Breast epithelium (tissue), 4 donors: ENCODE measurements at places on chromosomes 3 and 15. TPM values are rescaled to one million over a fixed set of nuclear protein-coding genes. Genes with fewer than 3 reads are reported as not detected.

Gene IGDCC3
- total RNA-seq, result 0.33 TPM

Gene SNURF
- 12.1 TPM for total RNA-seq

Gene DNAJC19
- total RNA-seq, result 44.5 TPM

Gene PYGO1
- 5.9 TPM for total RNA-seq

Gene HTR3E
- total RNA-seq, result not detected

Gene FANCD2
- total RNA-seq, result 12.9 TPM

Gene SKOR1
- total RNA-seq, result 0.98 TPM

- no peaks in the 10 kb centered on the region for H3K36me3 ChIP-seq
- no peak overlapping the region for H3K4me3 ChIP-seq
- H3K27me3 ChIP-seq, result no peaks in the 10 kb centered on the region
- DNase-seq, result no peak
- H3K27ac ChIP-seq, result peak overlapping the region; percentile 77
- no peaks in the 10 kb centered on the region for H3K4me1 ChIP-seq
Measured at GRCh38 chr3:58607816-58608215, 30.6 kb upstream of the FAM107A start.

GRCh38 chr15:29070471-29071231 lies 184.9 kb downstream of the APBA2 start:
- DNase-seq, result no peak
- H3K4me1 ChIP-seq, result no peaks in the 10 kb centered on the region
- no peak overlapping the region for H3K4me3 ChIP-seq
- no peaks in the 10 kb centered on the region for H3K36me3 ChIP-seq

DNA sequence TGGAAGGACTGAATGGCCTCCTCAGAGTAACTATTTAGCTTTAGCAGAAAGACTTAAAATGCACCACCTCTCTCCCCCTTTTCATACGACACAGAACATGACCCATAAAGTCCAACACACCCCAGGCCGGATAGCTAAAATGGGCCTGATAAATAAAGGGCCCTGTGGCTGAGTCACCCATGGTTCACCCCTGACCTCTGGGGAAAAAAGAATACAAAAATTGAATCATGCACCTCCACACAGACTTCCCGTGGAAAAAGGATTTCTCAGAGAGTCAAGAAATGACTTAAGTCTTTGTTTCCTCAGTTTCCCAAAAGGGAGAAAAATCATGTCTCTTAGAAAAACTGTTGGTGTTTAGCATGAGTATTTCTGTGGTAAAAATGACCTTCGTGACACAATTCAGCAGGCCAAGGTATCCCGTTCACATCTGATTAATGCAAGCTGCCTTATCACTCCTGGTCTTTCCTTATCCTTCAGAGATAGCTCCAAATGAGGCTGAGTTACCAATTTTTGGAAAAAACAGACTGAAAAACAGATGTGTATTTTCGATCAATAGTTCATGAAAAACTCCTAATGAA lies 34.0 kb upstream of the ARHGEF3 start:
- no peak overlapping the region for H3K27ac ChIP-seq
- H3K36me3 ChIP-seq, result no peaks in the 10 kb centered on the region
- H3K4me3 ChIP-seq, result no peak overlapping the region
- DNase-seq, result no peak
- H3K4me1 ChIP-seq, result no peaks in the 10 kb centered on the region
- H3K27me3 ChIP-seq, result no peaks in the 10 kb centered on the region

DNA sequence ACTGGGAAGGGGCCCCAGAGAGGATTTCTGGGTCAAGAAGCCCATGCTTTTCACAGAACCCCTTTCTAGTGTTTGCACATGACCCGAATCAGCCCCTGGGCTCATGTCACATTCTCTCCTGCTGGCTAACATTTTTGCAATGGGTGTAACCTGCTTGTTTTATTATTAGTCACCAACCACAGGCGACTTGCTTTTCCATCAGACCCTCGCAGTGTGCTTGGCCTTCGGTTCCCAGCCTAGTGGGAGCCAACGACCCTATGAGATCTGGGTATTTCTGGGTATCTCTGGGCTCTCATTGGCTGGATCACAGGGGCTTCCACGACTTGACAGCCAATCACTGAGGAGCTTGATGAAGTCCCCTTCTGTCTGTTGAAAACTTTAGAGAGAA lies 11.0 kb upstream of the FBLN2 start:
- H3K36me3 ChIP-seq, result no peaks in the 10 kb centered on the region
- no peaks in the 10 kb centered on the region for H3K4me1 ChIP-seq
- H3K27ac ChIP-seq, result no peak overlapping the region
- no peak for DNase-seq

GRCh38 chr3:126179825-126180476 lies 435 bp downstream of the ALDH1L1 start:
- H3K36me3 ChIP-seq, result no peaks in the 10 kb centered on the region
- peak overlapping the region; percentile 57 for H3K4me3 ChIP-seq
- H3K27me3 ChIP-seq, result no peaks in the 10 kb centered on the region
- DNase-seq, result peak; percentile 38

GRCh38 chr15:46178138-46178537 lies 543.3 kb downstream of the SQOR start:
- no peak overlapping the region for H3K4me3 ChIP-seq
- no peak overlapping the region for H3K27ac ChIP-seq
- H3K27me3 ChIP-seq, result no peaks in the 10 kb centered on the region
- no peaks in the 10 kb centered on the region for H3K4me1 ChIP-seq
- no peak for DNase-seq
- H3K36me3 ChIP-seq, result no peaks in the 10 kb centered on the region

- DNase-seq, result no peak
- H3K4me1 ChIP-seq, result no peaks in the 10 kb centered on the region
- no peak overlapping the region for H3K4me3 ChIP-seq
- no peaks in the 10 kb centered on the region for H3K36me3 ChIP-seq
- no peak overlapping the region for H3K27ac ChIP-seq
Measured at GRCh38 chr3:111577798-111578685, 17.1 kb downstream of the ZBED2 start.

DNA sequence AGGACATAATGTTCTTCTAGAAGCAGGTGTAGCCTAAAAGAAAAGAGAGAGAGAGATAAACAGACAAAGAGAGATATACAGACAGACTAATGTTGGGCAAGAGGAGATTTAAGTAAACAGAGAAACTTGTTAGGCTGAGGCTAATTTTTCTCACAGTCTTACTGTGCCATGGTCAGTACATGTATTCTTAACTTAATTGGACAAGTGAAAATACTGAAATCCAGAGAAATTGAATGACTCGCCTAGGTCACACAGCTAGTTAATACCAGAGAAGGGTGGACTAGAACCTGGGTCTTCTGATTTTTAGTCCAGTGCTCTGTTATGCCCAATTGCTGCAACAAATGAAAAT lies 6.7 kb upstream of the ZNF609 start:
- H3K4me3 ChIP-seq, result no peak overlapping the region
- no peaks in the 10 kb centered on the region for H3K36me3 ChIP-seq
- no peaks in the 10 kb centered on the region for H3K4me1 ChIP-seq
- H3K27me3 ChIP-seq, result no peaks in the 10 kb centered on the region
- H3K27ac ChIP-seq, result no peak overlapping the region
- DNase-seq, result no peak

- no peak for DNase-seq
- no peak overlapping the region for H3K4me3 ChIP-seq
- no peaks in the 10 kb centered on the region for H3K4me1 ChIP-seq
- no peak overlapping the region for H3K27ac ChIP-seq
- no peaks in the 10 kb centered on the region for H3K36me3 ChIP-seq
Measured at GRCh38 chr3:45864760-45865519, 21.4 kb upstream of the CCR9 start.

GRCh38 chr15:71889385-71889784 lies 79.0 kb downstream of the NR2E3 start:
- no peaks in the 10 kb centered on the region for H3K4me1 ChIP-seq
- no peak overlapping the region for H3K4me3 ChIP-seq
- H3K36me3 ChIP-seq, result no peaks in the 10 kb centered on the region
- no peak for DNase-seq
- no peaks in the 10 kb centered on the region for H3K27me3 ChIP-seq

GRCh38 chr3:50564321-50564720 lies 3.2 kb downstream of the C3orf18 start:
- no peaks in the 10 kb centered on the region for H3K36me3 ChIP-seq
- no peak overlapping the region for H3K27ac ChIP-seq
- no peak overlapping the region for H3K4me3 ChIP-seq
- H3K4me1 ChIP-seq, result no peaks in the 10 kb centered on the region

- no peak overlapping the region for H3K27ac ChIP-seq
- no peak overlapping the region for H3K4me3 ChIP-seq
- no peaks in the 10 kb centered on the region for H3K4me1 ChIP-seq
- H3K27me3 ChIP-seq, result no peaks in the 10 kb centered on the region
Measured at GRCh38 chr15:36863570-36863969, 236.8 kb downstream of the MEIS2 start.

- H3K27me3 ChIP-seq, result no peaks in the 10 kb centered on the region
- H3K4me1 ChIP-seq, result no peaks in the 10 kb centered on the region
- no peak overlapping the region for H3K4me3 ChIP-seq
Measured at GRCh38 chr15:38195191-38195901, 57.3 kb upstream of the SPRED1 start.

DNA sequence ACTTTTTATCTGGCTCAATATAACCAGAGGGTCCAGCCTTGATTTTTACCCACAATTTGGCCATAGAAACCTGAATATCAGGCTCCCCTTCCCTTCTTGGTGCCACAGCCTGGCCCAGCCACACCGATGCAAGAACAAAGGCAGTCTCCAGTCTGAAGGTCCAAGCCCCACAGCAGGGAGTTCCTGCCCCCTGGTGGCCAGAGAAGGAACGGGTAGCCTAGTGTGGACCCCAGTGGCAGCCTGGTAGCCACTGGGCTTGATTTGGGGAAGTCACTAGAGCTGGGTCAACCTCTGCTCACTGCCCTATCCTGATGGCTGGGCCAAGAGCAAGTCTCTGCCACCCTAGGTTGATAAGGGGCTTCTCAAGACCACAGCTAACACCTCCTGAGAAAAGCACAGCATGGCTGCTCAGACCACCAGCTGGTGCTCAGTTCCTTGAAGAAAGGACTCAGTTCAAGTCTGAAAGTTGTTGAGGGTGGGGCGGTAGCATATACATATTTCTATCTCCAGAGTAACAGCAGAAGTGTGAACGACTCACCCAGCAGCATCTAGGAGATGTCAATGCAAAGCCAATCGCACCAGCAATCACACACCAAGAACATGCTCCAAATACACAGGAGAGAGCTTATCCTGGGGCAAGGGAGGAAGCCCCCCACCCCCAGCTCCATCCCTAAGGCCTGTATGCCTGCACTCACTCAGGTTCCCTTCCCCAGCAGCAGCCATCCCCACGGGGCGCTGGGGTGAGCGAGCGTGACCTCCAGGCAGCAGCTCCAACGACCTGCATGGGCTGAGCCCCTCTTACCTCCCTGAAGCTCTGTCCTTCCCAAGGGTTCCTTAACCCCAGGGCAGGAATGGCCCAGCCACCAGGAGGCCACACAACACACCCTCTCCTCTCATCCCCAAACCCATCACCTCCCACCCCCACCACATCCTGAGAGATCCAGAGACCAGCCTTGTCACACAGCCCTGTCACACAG lies 7.6 kb downstream of the PFKFB4 start:
- H3K27ac ChIP-seq, result no peak overlapping the region
- no peaks in the 10 kb centered on the region for H3K27me3 ChIP-seq
- H3K4me3 ChIP-seq, result no peak overlapping the region
- no peaks in the 10 kb centered on the region for H3K4me1 ChIP-seq
- no peaks in the 10 kb centered on the region for H3K36me3 ChIP-seq
- DNase-seq, result peak; percentile 83

- no peak overlapping the region for H3K4me3 ChIP-seq
- H3K27ac ChIP-seq, result no peak overlapping the region
- H3K36me3 ChIP-seq, result no peaks in the 10 kb centered on the region
- H3K4me1 ChIP-seq, result no peaks in the 10 kb centered on the region
Measured at GRCh38 chr3:75076481-75076880, 462.0 kb upstream of the CNTN3 start.

DNA sequence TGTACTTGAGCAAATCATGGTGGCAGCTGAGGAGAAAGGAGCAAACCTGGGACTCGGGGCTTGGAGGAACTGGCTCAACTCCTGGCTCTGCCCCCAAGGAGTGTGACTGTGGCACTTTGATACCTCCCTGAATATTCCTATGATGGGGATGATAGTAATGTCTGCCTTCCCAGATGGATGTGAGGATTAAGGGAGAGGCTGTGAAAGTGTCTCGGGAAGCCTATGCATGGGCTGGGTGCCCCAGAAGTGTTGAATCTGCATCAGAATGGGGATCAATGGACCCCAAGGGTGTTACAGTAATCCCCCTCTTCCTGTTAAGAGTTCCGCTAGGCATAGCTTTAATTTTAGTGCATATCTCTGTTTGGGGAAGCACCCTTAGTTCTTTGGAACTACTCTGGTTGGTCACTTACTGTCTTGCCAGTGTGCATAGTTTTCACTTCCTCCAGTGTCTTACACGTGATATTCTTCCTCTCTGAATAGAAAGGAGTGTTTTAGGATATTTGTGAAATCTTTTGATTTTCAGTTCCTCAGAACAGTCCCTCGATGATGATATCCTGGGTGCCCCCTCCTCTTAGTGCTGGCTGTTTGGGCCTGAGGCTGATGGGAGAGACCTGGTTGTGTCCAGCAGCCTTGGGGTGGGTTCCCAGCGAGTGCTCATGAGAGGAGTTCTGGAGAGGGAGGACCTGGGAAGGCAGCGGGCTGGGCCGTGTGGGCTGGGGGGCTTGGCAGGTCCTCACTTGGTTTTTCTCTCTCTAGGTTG lies 97.5 kb downstream of the CHDH start:
- no peaks in the 10 kb centered on the region for H3K27me3 ChIP-seq
- no peak overlapping the region for H3K4me3 ChIP-seq
- H3K36me3 ChIP-seq, result no peaks in the 10 kb centered on the region
- H3K4me1 ChIP-seq, result no peaks in the 10 kb centered on the region

DNA sequence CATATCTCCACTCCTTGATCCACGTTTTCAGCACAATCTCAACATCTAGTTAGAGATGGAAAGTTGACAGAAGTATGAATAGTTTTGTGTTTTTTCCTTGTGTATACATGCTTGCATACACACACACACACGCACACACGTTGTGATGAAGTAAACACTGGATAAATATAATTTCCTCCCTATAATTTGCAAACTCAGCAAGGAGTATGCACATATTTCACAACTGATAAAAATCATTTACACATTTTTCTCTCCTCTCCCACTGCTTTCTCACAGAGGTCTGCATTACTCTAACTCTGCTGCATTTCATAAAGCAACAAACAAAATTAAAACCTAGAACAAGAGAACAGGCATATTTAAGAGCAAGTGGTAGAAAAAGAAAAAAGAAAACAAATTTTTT lies 320.9 kb downstream of the ERC2 start:
- H3K27me3 ChIP-seq, result no peaks in the 10 kb centered on the region
- DNase-seq, result no peak
- H3K27ac ChIP-seq, result no peak overlapping the region

- H3K27me3 ChIP-seq, result no peaks in the 10 kb centered on the region
- no peak overlapping the region for H3K27ac ChIP-seq
- no peaks in the 10 kb centered on the region for H3K4me1 ChIP-seq
- no peak for DNase-seq
Measured at GRCh38 chr3:15345608-15346137, 13.3 kb upstream of the SH3BP5 start.
